ENCODE measurements at places on chromosomes 5 and 9.
A peak's percentile ranks its signal among the peaks of the same experiment; 100 is the strongest.

DNA sequence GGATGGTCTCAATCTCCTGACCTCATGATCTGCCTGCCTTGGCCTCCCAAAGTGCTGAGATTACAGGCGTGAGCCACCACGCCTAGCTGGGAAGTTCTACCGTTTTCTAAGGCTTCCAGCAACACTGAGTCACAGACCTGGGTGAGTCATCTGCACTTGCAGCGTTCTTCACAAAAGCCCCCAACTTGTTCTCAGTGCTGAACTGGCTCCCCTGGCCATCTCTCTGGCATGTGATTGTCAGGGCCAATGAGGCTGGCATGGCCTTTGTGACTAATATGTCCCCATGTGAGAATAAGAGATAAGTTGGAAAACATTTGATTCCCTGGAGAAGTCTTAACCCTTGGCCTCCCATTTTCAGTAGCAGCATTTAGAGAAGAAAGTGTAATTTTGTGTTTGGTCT is 124.4 kb downstream of the WDR41 start:
- no peak for DNase-seq

- DNase-seq = no peak
These were observed 5.1 kb upstream of the PTBP3 start for GRCh38 chr9:112338561-112338960.

GRCh38 chr5:42461033-42461432 is 37.8 kb downstream of the GHR start:
- DNase-seq = no peak

DNA sequence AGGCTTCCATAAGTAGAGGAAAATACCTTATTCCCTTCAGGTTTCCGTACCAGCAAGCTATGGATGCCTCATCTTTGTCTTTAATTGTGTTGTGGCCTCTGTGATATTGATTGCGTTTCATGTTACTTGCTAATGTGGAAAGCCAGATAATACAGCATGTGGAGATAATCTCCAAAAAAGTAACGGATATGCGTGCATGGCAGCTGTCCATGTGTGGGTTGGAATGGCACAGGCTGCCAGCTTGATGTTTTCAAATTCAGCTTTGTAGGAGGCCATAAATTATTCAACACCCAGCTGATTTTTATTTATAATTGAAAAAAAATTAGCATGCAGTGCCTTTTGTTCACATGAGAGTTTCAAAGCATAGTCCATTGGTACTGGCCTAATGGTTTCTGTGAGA is 144.9 kb downstream of the GIN1 start:
- DNase-seq = no peak

- DNase-seq = no peak
These were observed 69.0 kb upstream of the SMC2 start for GRCh38 chr9:104025104-104025503.

DNA sequence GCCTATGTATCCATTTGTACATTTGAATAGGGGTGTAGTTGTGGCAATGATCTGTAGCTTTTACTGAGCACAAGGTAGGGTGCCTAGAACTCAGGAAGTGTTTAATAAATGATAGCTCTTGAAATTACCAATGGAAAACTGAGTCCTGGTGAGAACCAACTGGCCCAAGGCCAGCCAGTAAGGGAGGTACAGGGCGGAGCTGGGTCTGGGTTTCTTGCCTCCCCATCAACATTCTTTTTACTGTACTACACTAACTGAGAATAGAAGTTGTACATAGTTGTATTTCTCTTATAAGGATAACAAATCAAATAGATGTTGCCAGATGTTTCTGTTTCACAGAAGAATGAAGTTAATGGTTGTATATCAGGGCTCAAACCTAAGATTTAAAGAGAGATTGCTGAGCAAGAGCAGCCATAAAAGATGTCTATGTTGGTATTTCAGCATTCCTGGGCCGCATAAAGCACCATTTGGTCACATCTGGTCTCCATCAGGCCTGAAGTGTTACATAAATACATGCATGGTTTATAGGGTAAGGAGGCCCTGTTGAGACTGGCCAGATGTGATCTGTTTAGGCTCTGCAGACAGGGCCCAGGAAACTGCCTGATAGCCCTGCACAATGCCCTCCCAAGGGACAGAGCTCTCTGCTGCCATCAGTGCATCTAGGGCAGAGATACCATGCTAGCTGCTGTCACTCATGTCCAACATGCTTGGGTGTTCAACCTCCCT is 210.5 kb downstream of the NXNL2 start:
- no peak for DNase-seq

- DNase-seq = no peak
These were observed 72.3 kb downstream of the NIPSNAP3B start for GRCh38 chr9:104836235-104836634.

DNA sequence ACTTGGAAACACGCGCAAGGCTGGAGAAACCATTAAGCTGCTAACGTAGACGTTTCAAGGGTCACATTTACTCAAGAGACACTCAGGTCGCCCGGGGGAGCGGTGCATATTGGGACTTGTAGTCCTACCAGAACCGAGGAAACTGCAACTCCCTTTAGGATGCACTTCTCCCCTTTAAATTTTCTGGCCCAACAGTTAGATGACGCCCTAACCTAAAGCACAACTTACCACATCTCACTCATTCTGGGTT is 384 bp upstream of the DMXL1 start:
- DNase-seq = no peak

DNA sequence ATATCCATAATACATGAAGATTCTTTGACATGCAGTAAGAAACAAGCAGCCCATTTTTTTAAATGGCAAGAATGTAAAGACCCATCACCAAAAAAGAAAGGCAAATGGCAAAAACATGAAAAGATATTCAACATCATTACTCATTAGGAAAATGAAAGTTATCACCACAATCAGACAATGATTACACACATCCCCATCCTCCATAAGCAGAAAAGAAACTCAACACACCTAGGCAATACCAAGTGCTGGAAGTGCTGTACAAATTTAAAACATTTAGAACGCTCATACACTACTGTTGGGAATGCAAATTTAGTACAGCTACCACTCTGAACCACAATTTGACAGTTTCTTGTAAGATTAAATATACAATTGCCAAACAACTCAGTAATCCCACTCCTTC is 466.7 kb downstream of the ACTL7B start:
- peak; percentile 2 for DNase-seq

- peak; percentile 57 for DNase-seq
These were observed 2.1 kb downstream of the ANP32B start for GRCh38 chr9:97985058-97985861.

DNA sequence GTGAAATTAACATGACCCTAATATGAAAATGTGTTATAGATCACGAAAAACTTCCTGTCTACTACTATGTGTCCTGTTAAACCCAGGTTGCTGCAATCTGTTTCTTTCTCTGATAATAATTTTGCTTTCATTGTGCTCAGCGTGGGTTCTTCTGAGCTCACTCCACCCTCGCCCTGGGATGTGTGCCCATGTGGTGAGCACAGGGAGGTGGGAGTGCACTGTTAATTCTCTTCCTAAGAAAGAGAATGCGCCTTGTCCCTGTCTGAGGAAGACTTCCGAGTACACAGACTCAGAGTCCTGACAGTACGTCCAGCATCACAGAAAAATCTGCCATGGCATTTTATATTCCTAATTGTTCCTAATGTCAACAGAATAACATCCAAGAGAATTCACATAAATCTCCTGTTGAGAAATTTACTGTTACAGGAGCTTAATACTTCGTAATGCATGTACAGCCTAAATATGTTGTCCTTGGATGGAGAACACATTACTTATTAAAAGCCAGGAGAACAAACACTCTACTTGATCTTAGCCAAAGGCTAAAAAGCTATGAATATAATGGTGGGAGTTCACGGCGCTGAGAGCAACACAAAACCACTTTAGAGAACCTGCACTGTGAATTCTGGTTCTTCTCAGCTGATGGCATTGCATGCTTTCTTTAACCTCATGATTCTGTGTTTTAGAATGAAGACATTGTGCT is 102.6 kb downstream of the PDE4D start:
- no peak for DNase-seq
